ENCODE measurements at places on chromosomes 12 and 14.

- no peak for DNase-seq
Observed at GRCh38 chr12:58104351-58104755, 163.0 kb downstream of the ATP23 start.

DNA sequence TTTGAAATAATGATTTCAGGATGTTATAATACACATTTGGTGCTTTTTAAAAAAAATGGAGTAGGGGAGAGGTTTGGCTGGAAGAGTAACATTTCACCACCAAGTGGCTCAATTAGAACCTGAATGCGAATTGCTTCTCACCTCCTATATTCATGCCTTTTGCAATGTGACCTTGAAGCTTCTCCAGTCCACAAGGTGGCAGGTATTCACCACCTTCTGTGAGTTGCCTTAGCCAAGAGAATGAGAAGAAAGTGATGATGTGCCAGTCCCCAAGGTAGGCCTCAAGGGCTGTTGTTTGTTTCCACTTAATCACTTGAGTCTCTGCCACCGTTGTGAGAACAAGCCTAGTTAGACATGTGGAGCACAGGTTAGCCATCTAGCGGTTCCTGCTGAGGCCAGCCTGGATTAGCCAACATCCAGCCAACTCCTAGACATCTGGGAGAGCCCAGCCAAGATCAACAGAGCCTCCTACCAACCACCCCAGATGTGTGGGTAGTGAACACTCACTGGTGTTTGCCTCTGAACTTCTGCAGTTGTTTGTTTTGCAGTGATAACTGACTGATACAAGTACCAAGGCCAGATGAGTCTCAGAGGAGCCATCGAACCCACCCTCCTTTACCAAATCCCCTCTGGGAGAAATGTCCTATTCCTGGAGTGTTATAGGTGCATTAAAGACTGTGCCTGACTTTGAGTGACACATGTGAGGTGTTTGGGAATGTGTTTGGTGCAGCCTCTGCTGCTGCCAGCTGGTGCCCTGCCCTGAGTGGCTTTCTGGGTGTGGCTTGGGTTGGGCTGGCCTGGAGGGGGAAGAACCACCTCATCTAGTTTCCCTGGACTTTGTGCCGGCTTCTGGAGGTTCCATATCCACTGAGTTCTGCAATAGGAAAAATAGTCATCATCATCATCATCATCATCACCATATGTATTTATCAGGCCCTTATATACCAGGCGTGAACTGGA is 132.5 kb upstream of the RFLNA start:
- no peak for DNase-seq

GRCh38 chr12:108337235-108338223 is 1.6 kb downstream of the CMKLR1 start:
- DNase-seq, result peak; percentile 7

- DNase-seq, result no peak
Observed at GRCh38 chr12:48796976-48797375, 8.1 kb upstream of the ADCY6 start.

- no peak for DNase-seq
Observed at GRCh38 chr12:84329938-84330337, 582.7 kb downstream of the SLC6A15 start.

DNA sequence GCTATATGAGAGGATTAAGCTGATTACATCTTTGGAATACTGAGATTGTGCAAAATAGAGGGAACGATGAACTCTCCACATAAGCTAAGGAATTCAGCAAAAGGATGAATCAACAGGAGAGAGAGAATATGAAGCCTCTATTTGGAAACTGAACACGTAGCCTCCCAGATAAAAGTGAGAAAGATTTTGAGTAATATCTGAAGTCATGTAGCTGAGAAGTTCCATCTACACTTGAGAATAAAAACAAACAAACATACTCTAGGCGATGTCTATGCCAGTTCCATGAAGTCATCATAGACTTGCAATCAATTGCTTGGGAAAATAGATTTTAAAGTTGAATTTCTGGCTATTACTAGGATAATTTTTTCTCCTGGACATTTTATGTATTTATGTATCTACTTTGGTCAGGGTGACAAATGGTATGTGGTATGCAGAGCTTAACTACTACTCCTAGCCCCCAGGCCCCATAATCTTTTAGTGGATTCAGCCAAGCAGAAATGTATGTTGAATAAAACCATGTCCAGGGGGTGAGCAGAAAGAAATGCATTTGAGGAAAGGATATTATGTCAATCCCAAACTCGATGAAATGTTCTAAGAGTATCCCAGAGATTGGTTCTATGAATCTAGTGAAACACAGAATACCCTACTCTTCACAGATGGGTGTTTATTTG is 627.4 kb downstream of the DIO2 start:
- DNase-seq, result no peak

DNA sequence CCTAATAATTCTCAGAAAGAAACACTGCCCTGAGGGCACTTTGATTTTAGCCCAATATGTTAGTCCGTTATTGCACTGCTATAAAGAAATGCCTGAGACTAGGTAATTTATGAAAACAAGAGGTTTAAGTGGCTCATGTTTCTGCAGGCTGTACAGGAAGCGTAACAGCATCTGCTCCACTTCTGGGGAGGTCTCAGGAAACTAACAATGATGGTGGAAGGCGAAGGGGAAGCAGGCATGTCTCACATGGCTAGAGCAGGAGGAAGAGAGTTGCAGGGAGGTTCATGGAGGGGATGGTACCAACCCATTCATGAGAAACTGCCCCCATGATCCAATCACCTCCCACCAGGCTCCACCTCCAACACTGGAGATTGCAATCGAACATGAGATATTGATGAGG is 49.4 kb upstream of the RERG start:
- DNase-seq, result no peak

GRCh38 chr12:18254081-18254480 is 7.2 kb upstream of the PIK3C2G start:
- no peak for DNase-seq

- no peak for DNase-seq
Observed at GRCh38 chr14:87149583-87150354, 843.2 kb downstream of the GALC start.

DNA sequence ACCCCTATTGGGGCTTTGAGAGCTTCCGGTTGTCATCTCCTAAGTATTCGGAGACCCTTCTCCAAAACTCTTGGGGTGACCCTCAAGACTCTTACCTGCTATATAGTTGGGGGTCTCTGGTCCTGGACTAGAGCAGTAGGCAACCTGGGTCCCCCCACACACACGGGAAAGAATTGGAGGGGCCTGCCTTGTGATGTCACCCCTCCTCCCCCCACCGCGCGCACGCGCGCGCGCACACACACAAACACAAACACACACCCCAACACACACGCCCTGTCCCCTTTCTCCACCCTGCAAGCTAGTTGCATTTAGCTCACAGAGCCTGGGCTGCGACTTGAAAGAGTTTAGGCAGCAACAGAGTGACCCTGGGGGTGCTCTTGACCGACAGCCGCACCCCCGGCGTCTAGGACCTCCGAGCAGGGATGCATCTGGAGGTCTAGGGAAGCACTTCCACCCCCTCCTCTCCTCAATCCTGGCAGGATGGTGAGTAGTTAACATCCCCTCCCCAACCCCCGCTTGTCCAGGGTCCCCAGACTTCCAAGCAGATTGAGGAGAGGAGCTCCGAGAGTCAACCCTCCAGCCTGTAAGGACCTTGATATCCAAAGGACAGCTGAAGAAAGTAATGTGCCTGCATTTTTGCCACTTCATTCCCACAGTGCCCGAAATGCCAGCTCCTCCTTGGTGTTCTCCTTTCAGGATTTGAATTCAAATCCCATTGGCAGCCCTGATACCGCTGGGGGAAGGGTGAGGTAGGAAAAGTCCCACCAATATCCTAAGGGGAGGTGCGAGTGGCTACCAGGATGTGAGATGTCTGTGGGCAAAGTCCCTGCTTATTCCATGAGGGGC is 1.4 kb upstream of the DNAJC14 start:
- peak; percentile 53 for DNase-seq

DNA sequence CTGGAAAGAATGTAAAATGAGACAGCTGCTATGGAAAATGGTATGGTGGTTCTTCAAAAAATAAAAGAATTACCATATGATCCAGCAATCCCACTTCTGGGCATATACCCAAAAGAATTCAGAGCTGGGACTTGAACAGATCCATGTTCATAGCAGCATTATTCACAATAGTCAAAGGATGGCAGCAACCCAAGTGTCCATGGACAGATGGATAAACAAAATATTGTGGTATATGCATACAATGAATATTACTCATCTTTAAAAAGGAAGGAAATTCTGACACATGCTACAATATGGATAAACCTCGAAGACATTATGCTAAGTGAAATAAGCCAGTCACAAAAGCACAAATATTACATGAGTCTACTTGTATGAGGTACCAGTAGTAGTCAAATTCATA is 9.1 kb downstream of the RAB2B start:
- no peak for DNase-seq

GRCh38 chr12:5947006-5947405 is 1.9 kb upstream of the ANO2 start:
- DNase-seq, result no peak

- no peak for DNase-seq
Observed at GRCh38 chr12:71007781-71008404, 87.4 kb upstream of the PTPRR start.

DNA sequence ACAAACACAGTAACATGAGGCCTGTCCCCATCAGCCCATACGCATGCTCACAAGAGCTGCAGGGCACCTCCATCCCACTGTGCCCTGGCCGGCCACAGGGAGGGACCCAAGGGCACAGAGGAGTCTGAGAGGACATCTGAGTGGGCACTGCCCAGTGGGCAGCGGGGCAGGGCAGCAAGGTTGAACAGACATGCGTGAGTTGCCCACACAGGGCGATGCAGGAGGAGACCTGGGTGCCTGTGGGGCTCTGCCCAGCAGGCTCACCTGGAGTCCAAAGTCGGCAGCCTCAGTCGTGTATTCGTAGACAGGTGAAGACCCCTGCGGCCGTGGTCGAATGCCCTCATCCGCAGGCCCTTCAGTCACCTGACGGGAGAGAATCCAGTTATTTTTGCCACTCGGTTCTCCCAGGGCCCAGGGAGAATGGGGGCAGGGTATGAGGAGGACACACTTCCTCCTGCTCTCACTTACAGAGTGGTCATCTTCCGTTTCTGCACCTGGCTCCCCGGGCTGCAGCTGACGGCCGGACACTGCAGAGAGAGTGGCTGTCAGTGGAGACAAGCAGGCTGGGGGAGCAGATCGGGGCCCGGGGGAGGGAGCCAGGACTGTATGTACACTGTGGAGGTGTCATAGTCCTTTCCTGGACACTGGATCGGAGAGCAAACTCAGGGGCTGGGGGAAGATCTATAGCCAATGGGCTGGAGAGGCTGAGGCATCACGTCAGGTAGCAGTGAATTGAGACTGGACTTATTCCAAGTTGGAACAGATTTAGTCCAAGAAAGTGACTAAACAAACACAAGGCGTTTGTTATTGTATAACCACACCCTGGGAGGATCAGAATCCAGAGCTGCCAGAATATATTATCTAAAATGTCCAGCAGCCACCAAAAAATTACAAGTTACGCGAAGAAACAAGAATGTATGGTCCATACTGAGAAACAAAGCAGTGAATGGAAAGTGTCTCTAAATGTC is 20.7 kb downstream of the AHNAK2 start:
- no peak for DNase-seq

- no peak for DNase-seq
Observed at GRCh38 chr12:75724928-75725312, 213.5 kb upstream of the KRR1 start.

GRCh38 chr12:95096378-95096777 is 23.0 kb upstream of the NR2C1 start:
- DNase-seq, result no peak

- DNase-seq, result no peak
Observed at GRCh38 chr12:62767946-62768345, 167.0 kb downstream of the PPM1H start.

DNA sequence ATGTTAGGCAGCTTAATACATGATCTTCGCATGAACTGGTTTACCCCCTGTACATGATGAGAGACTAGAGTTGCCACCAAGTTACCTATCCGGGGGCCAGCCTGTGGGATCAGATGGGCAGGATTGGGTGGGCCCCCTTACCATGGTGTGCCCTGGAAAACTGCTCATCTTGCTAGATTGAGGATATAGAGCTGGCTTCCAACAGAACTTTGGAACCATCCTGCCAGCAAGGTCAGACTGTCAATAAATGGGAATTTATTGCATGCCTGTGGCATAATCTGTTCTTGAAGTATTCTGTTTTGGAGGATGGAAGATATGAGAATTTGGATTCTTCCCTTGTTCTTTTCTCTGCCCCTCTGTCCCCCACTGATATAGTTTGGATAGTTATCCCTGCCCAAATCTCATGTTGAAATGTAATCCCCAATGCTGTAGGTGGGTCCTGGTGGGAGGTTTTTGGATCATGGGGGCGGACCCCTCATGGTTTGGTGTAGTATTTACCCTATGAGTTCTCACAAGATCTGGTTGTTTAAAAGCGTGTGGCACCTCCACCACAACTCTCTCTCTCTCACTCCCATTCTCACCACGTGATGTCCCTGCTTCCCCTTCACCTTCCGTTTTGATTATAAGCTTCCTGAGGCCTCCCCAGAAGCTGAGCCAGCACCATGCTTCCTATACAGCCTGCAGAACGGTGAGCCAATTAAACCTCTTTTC is 3.7 kb upstream of the TM9SF1 start:
- DNase-seq, result no peak

DNA sequence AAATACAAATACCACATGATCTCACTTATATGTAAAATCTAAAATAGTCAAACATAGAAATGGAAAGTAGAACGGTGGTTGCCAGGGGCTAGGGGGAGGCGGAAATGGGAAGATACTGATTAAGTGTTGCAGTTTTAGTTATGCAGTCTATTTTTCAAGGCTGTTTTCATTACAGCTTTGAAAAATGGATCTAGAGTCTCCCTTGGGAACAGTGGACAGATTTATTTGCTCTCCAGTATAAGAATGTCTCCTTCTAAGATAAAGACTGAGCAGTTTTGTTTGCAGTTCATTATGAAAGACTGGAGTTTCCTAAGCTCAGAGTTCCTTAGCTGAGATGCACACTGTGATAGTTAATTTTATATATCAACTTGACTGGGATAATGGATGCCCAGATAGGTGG is 202.5 kb downstream of the KLHL28 start:
- no peak for DNase-seq

DNA sequence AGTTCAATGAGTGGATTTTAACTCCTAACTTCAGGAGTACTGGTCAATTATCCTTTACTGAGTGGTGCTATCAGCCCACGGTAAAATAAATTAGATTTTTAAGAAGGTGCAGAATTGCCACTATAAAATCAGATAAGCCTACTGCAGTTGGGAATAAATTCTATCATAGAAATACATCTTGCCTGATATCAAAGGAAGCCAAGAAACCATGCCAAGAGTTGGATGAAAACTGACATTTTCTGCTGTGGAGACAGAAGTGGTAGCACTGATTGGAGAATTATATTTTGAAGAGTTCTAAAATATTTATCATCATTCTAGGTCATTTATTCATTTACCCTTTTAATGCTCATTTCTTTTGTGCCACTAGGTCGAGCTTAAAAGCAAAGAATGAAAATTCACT is 465.1 kb downstream of the APAF1 start:
- no peak for DNase-seq

Measured in CD4-positive, alpha-beta T cell treated with Interleukin-15 for 4 hours (primary cell).